ENCODE measurements at places on chromosomes 4 and X.

GRCh38 chr4:101280866-101281600 is 66.3 kb downstream of the PPP3CA start:
- DNase-seq: no peak

DNA sequence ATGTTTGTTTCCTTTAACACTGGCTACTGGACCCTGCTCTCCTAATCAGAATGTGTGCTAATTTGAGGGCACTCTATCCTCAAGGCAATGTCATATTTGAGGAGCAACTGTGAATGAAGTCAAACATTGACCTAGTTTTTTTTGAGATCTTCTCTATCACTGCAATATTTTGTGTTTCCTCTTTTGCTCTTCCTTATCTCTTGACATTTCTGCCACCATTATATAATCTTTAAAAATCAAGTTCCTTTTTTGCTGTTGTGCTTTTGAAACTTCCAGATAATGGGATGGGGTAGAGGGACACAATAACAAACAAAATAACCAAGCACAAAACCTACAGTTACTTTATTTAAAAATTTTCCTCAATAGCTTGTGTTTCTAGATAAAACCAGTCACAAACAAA is 7.4 kb upstream of the WDFY3 start:
- no peak for DNase-seq

DNA sequence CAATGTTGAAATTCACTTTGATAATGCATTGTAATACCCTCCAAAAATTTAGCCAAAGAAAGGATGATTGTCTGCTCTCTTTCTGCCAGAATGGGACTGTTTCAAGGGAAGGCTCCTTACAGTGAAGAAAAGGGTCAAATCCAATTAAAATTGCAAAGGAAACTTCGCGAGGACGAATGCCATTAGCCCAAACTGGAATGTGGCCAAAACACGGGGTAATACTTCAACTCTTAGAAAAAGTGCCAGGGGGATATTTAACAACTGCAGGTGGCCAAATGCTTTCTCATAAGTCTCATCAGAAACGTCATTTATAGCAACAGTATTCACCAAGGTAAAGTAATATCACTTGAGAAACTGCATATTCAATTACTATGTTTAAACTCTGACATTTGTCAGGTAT is 29.0 kb downstream of the NKX3-2 start:
- no peak for DNase-seq

GRCh38 chr4:81519856-81520255 is 48.1 kb upstream of the RASGEF1B start:
- DNase-seq: no peak

DNA sequence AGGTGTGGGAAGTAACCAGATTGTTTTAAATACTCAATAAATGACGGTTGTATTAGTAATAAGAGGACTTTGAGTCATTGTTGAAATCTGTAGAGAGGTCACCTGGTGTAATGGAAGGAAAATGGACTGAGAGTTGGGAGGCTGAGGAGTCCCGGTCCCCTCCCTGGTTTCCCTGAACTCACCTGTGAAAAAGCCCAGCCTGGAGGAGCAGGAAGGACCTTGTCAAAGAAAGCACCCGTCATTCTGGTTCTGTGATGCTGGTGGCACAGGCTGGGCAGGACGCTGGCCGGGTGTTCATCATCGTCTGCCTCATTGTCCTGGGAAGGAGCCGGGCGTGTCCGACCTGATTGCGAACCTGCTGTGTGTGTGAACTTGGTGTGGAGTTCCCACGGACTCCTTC is 70.8 kb downstream of the SORCS2 start:
- DNase-seq: no peak

Data from stimulated activated naive B cell treated with anti-CD40 and anti-IgM and Interleukin-4, amounts not matched to agents 10 μg/mL and 1 μg/mL and 100 μg/mL, for 72 hours (primary cell).